ENCODE measurements at places on chromosomes 5 and 9.

DNA sequence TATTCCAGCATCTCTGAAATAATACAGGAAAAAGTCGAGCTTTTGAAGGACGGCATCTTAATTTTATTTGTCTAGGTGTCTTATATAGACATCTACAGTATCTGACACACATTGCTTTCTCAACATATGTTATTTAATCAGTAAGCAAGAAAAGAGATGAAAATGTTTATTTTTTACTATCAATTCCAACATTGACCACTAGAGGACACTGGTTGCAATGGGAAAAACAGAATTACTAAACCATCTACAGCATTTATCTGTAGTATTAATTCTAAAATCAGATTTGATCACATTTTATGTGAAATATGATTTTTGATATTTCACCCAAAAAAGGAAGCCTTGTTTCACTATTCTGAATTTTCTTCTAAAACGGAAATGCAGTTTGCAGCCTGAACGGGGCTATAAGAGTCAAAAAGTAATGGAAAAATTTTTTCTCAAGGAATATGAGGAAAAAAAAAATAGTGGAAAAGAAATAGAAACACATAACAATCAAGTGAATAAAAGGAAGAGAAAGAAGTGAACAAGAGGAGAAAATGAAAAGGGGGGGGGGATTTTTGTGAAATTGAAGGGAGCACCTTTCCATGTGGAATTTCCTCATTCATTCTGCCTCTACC, 98.6 kb downstream of the OSTF1 start:
- no peak for DNase-seq

DNA sequence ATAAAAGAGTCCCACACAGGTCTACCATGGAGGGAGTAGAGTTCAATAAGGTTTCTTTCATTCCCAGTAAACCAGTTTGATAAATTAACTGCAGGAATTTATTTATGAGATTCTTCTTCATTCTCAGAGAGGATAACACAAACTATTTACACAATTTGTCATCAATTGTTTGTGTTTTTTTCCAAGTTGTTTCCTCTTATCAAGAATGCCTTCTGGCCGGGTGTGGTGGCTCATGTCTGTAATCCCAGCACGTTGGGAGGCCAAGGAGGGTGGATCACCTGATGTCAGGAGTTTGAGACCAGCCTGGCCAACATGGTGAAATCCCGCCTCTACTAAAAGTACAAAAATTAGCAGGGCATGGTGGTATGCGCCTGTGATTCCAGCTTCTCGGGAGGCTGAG, 216.7 kb downstream of the MLLT3 start:
- no peak for DNase-seq

DNA sequence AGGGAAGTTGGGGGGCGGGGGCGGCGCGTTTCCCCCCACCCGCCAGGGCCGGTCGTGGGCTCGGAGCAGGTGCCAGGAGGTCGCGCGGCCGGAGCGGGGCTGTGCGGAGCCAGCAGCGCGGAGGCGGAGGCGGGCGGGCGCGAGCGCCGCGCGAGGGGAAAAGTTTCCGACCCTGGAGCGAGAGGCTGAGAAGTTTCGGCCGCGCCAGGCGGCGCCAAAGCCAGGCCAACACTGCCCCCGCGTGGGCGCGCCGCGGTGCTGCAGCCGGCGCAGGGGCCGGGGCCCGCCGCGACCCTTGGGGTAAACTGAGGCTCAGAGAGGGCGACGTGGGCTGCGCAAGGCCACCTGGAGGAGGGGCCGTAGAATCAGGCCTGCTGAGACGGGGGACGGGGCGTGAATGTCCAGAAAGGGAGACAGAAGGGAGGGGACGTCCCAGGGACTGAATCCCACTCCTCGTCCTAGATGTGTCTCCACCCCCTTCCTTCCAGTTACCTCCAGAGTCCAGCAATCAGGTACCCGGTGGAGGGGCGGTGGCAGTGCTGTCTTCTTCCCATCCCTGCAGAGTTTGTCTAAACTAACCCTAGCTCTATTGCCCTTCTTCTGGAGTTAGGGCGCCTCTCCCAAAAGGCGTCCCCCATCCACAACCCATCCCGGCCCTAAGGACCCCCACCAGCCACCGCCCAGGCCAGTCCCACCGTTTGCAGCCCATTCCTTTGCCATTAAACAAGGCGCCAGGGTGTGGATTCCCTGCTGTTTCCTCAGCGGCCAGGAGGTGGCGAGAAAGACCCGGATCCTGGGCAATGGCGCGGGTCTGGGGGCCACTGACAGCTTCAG, 10.2 kb downstream of the C9orf50 start:
- DNase-seq: peak; percentile 81

GRCh38 chr9:81622471-81623255, 66.7 kb downstream of the TLE1 start:
- DNase-seq: no peak

- no peak for DNase-seq
These were observed 38.2 kb downstream of the GALNT10 start for GRCh38 chr5:154228696-154229095.

DNA sequence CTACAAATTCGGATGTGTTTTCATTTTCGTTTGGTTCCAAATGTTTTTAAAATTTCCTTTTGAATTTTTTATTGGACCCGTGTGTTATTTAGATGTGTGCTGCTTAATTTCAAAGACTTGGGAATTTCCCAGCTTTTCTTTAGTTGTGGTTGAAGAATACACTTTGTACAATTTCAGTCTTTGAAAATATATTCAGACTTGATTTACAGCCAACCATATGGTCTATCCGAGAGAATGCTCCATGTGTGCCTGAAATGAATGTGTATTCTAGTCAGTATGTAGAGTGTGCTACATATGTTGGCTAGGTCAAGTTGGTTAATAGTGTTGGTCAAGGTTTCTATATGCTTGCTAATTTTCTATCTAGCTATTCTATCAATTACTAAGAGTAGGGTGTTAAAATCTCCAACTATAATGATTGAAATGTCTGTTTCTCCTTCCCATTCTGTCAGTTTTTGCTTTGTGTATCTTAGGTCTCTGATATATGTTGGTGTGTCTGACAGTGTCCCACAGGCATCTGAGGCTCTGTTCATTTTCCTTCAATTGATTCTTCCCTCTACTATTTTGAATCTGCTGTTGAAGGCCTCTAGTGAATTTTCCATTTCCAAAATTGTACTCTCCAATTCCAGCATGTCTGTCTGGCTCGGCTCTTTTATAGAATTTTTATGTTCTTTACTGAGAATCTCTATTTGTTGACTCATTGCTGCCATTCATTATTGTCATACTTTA, 36.2 kb downstream of the RNF130 start:
- no peak for DNase-seq

DNA sequence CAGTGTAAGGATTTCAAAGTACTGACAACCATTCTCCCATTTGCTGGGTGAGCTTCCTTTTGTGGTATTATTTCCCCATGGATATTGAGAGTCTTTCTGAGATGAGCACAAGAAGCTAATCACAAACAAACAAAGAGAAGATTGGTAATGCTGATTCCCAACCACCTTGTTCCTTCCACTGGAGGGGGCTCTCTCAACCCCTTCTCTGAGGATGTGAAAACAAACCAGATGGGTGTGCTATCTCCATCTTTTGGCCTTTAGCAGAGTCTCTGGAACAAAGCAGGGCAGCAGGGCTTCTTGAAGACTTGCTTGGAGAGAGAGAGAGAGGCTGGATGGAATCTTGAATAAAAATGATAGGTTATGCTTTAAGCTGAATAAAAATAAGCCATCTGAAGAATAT, 576.7 kb upstream of the ZNF462 start:
- DNase-seq: no peak

DNA sequence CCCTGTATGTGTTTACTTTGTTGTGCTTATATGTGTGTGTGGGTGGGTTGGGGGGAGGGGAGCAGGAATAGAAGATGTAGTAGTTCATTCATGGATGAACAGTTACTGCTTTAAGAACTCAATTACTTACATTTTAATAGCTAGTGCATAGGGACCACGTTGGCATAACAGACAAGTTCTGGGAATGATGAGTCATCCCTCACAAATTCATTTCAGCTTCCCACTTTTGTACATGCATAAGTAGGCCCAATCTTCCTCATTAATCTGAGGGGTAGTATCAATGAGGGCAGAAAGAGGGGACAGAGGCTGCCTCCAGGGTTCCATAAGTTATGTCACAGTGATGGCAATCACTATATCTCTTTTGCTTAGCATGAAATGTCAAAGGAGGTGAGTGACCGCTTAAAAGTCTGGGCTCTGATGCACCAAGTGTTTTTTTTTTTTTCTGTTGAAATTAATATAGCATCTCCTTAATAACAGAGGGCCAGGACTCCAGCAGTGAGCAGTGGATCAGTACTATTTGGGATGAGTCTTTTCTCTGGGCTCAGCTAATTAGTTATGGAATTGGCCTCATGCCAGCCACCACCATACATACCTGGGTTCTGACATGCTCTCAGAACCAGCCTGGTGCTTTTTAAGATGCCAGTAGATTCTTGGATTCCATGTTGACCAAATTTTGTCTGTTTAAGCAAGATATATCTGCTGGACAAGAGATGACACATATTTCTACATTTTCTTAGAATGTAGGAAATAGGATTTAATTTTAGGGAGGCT, 37.1 kb downstream of the PRDM6 start:
- DNase-seq: no peak

DNA sequence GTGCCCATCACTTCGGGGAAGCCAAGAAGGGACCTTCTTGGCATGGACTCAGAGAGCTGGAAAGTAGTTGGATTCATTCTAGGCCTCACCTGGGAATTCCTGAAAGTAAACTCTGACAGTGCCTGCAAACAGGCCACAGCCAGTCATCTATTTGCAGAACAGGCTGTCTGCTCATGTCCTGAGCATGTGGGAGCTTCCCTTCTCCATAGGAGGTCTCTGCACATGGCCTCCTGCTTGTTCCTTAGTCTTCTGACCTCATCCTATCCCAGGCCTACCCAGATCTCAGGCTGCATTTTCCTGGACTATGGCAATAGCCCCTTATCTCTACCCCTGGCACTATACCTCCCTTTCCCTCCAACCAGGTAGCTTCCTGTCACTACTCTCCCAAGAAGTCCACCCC, 67.2 kb upstream of the FSTL4 start:
- DNase-seq: no peak

DNA sequence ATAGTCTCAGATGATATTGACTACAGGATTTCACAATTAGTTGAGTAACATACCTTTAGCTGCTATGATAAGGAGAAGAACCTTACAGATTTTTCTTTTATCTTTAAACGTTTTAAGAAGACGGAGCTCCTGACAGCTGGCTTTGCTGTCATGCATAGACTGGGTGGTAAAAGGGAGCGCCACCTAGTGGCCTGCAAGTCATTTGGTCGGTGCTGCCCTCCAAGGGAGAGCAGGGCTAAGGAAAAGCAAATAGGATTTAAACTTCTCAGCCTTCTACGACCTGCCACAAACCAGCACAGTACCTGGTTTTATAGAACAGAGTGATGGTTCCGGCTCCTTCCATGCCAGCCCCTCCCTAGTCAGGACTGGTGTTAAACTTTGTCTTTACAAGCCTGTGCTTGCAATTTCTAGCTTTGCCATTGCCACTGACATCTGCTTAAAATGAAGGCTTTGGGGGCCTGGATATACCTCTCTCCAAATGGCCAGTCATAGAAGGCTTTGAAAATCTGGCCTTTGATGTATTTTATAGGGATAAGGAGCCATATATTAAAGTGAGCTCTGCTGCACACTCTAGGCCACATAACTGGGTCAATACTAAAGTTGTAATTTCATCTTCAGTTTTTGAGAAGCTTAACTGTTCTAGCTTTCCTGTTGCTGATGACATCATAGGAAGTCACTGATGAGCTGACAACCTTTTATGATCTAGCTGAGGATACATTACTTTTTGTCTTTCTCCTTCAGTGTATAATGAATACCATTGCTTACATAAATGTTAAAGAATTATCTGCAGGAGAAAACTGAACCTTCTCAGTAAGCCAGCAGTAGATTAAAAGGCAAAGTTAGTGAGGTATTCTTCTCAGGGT, 31.1 kb upstream of the ADAMTSL1 start:
- DNase-seq: peak; percentile 69

DNA sequence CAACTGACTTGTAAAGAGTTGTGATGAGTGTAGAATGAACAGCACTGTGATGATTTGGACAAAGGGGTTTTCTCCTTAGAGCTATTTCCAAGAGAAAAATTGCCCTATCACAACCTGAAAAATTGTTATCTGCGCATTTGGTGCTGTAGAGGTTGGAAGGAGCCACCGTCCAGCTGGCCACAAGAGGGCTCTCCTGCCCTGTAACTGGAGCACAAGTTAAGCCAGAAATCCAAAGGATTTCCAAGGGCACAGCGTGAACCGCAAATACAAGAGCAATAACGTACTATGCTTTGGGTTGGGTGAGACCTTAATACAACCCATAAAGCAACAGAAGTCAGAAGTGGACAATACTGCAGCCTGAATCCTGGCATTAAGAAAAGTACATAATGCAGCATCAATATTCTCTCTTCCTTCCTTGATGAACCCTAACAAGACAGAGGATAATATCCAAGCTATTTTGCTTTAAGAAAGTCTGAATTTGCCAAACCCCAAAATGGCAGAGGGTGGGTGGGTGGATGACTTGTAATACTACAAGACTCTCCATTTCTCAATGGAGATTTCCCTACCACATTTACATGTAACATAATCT, 56.8 kb upstream of the SMIM32 start:
- peak; percentile 61 for DNase-seq

- DNase-seq: peak; percentile 73
These were observed 113.4 kb downstream of the SYK start for GRCh38 chr9:90914868-90915483.

- DNase-seq: peak; percentile 47
These were observed 67.5 kb upstream of the CKMT2 start for GRCh38 chr5:81165493-81166119.

DNA sequence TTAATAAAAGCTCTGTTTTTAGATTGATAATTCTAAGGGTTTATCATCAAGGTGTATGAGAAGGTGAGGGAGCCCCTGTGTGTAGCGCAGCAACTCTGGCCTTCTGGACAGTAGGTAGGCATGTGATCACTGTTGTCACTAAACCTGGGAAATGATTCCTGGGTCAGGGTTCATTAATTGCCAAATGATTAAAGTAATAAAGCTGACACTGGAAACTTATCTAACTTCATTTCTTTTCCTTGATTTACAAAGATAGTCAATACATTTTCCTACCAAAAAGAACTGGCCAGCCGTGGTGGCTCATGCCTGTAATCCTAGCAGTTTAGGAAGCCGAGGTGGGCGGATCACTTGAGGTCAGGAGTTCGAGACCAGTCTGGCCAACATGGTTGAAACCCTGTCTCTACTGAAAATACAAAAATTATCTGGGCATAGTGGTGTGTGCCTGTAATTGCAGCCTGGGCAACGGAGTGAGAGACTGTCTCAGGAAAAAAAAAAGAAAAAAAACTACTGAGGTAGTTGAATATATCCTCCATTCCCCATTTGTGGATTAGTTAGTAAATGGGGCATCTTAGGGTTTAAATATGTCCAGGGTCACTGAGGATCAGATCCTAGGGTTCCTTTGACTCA, 2.4 kb downstream of the EHMT1 start:
- no peak for DNase-seq

- DNase-seq: no peak
These were observed 423.9 kb downstream of the DMRT2 start for GRCh38 chr9:1473956-1474634.

All from left colon (tissue), 2 donors.